Inflammatory macrophage treated with lipopolysaccharide for 1 hour (primary cell): ENCODE measurements at places on chromosomes 7 and 10.

- DNase-seq = no peak
Measured at GRCh38 chr10:50552771-50553535, 70.8 kb downstream of the SGMS1 start.

DNA sequence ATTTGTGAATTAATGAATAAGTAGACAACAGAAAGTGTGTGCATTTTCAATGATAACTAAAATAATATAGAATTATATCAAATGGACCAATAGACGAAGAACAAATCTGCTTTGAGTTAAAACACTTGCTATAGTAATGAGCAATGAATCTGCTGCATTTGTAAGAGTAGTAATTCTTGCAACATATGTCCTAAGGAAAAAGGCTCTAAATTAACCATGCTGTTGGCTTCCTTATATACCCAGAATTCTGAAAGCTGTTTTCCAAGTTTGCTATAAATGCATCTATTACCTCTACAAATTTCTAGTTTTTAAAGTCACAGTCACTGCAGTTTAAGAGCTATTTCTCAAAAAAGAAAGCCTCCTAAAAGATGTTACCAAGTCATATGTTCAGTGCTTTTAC is 20.5 kb upstream of the ANLN start:
- no peak for DNase-seq

- DNase-seq = no peak
Measured at GRCh38 chr10:4851846-4852245, 25.8 kb downstream of the AKR1E2 start.

DNA sequence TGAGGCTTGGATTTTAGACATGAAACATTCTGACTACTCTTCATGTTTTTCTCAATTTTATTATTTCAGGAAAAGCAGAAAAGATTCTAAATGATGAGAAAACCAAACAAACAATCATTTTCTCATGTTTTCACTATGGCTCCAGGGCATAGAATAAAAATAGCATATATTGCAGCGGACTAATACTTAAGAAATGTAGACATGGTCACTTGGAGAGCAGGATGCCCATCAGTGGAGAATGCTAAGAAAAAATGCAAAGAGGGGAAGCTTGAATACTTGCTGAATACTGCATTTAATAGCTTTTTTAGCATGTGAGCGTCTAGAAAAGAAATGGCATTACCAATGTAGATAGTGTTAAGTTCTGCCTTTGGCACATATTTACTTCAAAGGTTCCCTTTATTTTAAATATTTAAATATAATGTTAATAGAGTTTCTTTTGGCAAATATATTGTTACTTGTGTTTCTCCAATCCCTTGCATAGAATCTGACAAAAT is 107.9 kb downstream of the PPP1R17 start:
- no peak for DNase-seq

- DNase-seq = no peak
Measured at GRCh38 chr7:135330088-135330487, 96.5 kb downstream of the STRA8 start.

DNA sequence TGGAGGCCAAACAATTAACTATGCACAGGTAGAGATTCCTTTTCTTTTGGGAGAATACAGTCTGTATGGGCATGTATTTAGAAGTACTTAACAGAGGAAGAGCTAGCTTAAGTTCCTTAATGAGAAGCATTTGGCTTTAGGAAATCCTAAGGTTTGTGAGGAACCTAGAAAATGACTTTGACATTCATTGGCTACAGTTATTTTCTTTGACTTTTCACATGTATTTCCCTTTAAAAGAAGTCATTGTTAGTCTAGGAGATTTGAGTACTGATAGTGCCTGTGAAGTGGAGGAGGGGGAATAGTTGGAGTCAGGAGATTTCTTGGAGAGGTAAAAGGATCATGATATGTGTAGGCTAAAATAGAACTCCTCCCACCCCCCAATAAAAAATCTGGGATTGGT is 3.6 kb downstream of the HELLS start:
- DNase-seq = no peak

DNA sequence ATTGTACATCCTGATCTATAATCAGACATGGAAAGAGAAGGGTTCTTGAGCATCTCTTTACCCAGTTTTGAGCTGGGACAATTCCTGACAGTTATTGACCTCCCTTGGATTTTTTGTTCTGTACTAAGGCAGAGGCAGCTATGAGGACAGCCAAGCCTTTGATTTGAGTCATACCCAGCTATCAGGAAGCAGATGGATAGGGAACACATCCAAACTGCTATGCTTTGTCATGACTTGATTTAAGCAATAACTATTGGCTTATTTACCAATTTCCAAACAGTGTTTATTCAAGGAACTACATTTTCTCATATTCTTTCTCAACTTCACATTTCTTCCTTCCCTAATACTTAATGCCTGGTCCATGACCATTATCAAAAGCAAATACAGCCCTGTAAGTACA is 396.4 kb upstream of the STEAP1 start:
- no peak for DNase-seq

- peak; percentile 2 for DNase-seq
Measured at GRCh38 chr10:24826009-24826408, 102.3 kb upstream of the ARHGAP21 start.

GRCh38 chr10:120428754-120429153 is 28.3 kb upstream of the PLPP4 start:
- DNase-seq = no peak

DNA sequence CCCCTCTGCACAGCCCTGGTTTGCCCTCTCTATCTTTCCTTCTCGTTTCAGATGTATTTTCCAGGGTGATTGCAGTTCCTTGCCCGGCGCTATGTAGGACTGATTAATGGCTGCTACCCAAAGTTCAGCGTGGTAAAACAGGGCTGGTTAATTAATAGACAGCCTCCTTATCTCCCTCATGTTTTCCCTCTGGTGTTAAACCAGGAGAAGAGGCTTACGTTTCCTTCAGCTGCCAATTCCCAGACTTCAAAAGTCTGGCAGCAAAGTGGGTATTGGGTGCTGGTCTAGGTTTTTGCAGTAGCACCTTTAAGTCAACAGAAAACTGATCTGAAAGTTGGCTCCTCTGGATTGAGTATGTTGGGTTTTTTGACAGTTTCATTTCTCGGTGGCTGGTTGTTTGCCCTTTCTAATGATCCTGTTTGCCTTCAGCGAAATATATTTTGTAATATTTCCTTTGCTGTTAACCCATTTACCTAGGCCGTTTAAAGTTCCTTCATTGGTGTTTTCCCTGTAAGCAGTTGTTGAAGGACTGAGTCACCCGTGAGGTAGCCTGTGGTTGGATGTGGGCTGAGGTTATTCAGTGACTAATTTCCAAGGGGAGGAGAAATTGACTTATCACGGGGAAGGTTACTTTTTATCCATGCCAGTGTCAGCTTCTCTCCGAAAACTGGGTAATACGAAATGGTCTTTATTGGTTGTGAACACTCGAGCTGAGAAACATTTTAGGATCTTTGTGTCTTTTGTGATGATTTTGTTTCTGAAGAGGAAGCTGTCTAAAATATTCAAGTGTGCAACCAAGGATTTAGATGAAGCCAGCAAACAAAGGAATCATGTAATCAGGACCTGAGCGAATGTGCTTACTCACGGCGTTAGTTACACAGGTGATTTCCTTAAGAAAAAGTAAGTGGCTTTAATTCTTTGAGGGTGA is 257.2 kb downstream of the KIAA1217 start:
- no peak for DNase-seq

- no peak for DNase-seq
Measured at GRCh38 chr10:117471344-117471874, 71.1 kb upstream of the EMX2 start.

DNA sequence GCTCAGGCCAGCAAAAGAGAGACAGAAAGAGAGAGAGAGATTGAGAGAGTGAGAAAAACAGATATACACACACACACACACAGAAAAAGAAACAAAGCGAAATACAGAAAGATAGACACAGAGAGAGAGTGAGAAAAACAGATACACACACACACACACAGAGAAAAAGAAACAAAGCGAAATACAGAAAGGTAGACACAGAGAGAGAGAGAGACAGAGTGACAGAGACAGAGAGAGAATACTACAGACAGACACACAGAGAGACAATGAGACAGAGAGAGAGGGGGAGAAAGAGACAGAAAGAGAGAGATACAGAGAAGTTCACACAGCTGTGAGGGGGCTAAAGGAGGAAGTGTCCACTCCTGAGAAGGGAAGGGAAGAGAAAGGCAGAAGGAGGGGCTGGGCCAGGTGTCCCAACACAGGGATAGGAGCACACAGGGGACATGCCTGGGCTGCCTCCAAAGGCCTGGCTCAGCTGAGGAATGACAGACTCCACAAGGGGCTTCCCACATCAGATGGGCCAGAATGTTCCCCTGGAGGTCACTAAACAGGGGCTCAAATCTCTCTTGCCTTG is 4.3 kb downstream of the GCK start:
- no peak for DNase-seq

DNA sequence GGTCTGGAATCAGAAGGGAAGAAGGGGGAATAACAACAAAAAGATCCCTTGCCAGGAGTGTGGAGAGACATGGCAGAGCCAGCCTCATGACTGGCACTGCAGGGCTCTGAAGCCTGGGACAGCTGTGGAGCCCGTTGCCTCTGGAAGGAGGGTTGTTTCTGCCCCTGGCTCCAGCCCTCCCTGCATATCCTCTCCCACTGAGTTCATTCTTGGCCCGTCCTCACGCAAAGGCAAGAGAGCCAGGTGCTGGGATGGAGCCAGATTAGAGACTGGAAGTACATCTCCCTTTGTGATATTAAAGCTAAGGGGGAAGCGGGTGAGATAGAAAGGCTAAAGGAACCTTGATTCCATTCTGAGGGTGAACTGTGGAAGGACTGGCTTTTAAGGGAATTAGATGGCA is 141.5 kb upstream of the NPVF start:
- DNase-seq = no peak

- DNase-seq = no peak
Measured at GRCh38 chr7:122884186-122884585, 2.1 kb downstream of the CADPS2 start.

DNA sequence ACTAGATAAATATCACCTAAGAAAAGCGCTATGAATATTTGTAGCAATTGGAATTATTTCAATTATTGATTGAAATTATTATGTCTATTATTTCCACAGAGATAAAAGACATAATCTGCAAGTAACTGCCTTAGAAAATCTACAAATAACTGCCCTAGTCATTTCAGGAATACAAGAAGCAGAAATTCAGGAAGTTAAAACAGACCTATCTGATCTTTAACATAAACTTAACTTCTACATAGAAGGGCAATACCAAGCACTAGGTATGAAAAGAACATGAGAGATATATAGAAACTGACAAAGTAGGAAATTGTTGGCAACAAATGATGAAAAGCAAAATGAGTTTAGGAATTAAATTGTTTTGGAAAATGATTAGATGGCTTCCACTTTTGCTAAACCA is 31.8 kb upstream of the AKR1B10 start:
- DNase-seq = no peak

DNA sequence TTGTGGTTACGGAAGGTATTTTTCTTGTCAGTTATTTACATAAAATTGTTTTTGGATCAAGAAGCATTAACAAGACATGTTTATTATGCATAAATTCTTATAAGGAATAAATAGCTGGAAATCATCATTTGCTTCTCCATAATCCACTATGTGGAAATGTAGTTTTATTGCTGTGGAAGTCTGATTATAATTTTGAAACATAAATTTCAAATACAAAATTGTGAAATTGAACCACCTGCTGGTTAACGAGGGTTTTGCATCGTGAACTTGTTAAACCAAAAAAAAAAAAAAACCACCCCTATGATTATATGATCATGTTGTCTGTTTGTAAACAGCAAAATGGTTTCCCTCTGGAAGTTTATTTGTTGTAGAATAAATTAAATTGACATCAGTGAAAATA is 25.9 kb downstream of the ABRAXAS2 start:
- peak; percentile 60 for DNase-seq

DNA sequence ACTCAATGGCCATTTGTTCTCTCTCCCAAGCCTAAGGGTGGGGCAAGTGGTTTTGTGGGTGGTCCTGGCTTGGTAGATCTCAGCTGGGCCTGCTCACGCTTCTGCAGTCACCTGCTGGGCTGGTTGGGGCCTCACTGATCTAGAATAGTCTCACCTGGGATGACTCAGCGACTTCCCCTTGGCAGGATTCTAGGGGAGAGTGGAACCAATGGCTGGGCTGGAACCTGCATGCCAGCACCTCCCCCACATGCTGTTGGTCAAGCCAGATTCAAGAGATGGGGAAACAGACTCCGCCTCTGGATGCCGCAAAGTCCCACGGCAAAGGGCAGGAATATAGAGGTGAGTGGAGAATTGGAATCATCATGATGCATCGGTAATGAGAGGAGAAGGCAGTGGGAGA is 292.9 kb upstream of the NPVF start:
- no peak for DNase-seq

GRCh38 chr7:107486041-107486440 is 16.2 kb downstream of the GPR22 start:
- no peak for DNase-seq

DNA sequence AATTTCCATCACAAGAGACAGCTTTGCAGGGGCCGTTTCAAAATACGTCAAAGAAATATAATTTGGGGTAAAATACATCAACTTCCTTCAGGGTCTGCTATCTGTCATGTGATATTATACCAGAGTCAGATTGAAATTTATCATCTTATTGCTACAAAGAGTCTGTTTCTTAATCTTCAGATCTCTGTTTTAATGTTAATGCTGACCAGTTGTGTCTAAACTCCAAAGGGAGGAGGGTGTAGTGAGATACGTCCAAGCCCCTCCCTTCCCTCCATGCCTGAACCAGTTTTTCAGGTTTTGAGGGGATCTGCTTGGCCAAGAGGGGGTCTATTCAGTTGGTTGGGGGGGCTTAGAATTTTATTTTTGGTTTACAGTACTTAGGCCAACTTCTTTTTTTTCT is 891.6 kb downstream of the GRM8 start:
- DNase-seq = no peak

- DNase-seq = no peak
Measured at GRCh38 chr7:17590221-17590620, 291.8 kb downstream of the AHR start.

GRCh38 chr10:132011024-132011423 is 29.3 kb upstream of the BNIP3 start:
- DNase-seq = peak; percentile 38

- no peak for DNase-seq
Measured at GRCh38 chr7:127916735-127917134, 114.5 kb downstream of the LRRC4 start.

- no peak for DNase-seq
Measured at GRCh38 chr10:97140902-97141745, 44.6 kb downstream of the SLIT1 start.

GRCh38 chr10:86646532-86646931 is 7.8 kb upstream of the OPN4 start:
- no peak for DNase-seq

DNA sequence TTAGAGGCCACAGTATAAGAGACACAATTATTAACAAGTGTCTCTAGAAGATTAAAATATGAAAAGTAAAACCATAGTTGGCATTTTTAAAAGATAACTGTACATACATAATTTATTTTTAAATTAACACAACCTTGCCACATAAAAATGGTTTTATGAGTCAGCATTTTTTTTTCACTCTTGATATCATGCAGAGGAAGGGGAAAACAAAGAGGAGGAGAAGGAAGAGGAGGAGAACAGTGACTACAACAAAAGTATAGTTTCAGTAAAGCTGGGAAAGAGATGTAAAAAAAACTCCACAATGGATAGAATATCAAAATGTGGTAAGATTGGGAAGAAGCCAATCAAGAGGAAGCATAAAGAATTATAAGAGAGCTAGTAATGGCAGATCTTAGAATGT is 34.0 kb downstream of the CH25H start:
- DNase-seq = no peak
